AG04450 (cell line): ENCODE measurements at places on chromosomes 3 and 15.
A peak's percentile ranks its signal among the peaks of the same experiment; 100 is the strongest.

DNA sequence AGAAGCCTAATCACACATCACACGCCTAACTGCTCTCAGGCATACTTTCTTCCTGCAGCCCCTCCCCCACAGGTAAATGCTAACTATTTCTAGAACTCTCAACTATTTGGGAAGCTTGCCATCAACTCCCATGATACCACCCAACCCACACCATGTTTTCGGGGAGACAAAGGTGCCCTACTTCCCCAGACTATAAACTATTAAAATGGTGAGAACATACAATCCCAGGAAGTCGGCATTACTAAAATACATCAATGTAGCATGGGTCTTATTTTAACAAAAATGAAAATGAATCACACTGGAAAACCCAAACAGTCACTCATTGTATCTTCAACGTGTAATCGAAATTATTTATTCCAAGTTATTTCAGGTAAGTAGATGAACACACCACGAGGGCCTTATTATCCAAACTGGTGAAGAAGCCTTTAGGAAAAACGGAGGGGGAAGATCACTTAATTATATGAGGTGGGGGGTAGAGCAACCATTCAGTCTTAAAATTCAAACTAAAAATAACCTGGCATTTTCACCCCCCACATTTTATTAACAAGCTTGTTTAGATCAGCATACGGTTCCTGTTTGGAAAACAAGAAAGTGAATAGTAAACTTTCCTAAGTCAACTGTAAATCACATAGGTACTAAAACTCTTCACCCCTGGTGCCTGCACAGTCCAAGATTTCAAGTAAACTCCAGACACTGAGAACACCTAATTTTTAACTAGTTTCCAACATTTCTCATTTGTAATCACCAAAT is 1.9 kb downstream of the TBL1XR1 start:
- DNase-seq: no peak

- DNase-seq: no peak
Measured at GRCh38 chr3:156449710-156450574, 105.0 kb downstream of the SSR3 start.

DNA sequence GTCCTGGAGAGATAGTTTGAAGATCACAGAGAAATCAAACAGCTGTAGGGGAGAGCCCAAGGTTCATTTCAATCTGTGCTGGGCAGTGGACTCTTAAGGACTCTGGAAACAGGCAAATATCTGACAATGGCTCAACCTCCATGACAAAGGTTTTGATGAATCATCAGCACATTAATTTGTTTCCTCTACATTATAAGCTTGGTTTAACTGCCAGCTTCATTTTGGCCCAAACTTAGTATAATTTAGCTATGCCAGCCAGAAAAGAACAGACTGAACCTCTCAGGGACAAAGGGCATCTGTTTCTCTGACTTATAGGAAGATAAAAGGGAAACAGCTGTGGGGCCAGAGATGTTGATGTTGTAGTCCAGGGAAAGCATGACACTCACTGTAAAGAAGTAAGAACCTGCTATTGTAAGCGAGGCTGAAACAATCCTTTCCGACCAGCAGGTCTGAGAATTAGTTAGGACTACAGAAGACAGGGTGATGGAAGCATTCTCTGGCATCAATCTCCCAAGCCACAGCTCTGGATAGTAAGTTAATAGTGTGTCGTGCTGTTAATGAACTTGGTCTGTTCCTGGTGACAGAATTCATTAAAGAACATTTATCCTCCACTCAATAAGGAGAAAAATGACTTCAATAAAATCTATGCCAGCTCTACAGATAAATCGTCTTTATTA is 110.1 kb downstream of the KCNMB2 start:
- DNase-seq: no peak

GRCh38 chr3:188583341-188584161 is 429.6 kb downstream of the LPP start:
- no peak for DNase-seq

DNA sequence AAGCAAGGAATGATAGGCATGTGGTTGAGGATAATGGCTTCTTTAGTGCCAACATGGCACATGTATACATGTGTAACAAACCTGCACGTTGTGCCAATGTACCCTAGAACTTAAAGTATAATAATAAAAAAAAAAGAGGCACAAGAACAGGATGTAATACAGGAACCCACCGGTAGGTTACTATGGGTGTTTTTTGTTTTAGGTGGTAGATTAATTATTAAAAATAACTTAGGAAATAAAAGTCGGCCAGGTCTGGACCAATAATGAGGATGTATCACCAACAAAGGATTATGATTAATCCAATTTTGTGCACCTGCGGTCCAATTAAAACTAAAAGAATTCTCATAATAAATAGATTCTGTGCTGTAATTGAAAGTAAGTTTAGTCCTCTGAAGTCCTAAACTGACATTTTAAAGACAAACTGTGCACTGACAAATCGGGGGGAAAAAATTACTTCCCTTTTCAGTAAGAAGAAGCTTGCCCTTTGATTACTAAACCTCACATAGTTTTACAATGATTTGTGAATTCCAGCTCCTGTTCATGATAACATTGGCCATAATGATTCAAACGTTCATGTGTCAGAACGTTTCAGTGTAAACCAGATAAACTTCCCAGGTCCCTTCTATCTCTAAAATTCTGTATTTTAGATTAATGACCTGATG is 62.2 kb downstream of the CASR start:
- peak; percentile 30 for DNase-seq

DNA sequence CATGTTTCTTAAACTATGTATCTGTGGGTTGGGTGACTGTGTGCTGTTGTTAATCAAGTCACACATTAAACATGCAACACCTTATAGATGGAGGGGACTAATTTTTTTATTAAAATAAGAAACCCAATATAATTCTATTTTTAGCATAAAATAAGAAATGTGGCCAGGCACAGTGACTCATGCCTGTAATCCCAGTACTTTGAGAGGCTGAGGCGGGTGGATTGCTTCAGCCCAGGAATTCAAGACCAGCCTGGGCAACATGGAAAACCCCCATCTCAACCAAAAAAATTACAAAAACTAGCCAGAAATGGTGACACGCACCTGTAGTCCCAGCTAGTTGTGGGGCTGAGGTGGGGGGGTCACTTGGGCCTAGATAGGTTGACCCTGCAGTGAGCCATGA is 1021.0 kb downstream of the EPHA3 start:
- no peak for DNase-seq

- no peak for DNase-seq
Measured at GRCh38 chr15:59185725-59186124, 20.9 kb upstream of the LDHAL6B start.

DNA sequence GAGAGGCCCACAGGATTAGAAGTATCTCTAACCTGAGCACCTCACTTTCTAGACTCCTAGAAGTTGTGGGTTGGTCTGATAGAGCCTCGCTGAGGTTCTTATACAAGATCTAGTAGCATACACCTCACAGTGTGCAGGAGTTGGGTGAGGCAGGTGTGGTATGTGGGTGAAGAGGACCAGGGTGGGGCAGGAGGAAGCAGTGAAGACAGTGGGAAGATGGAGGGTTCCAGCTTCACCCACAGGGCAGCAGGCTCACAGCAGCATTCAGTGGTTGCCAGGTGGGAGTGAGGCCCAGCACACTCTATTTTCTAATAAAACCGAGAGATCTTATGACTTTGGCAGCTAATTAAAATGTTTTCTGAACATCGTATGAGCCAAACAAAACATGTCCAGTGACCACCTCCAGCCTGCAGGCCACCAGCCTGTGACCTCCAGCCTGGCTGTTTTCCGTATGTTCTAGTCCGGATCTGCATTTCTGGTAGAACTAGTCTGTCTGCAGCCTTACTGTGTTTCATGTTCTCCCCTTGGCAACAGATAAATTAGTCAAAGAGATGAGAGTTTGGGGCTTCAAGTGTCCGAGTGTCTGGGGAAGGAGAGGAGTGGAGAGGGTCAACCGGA is 170.4 kb upstream of the CTDSPL start:
- DNase-seq: no peak

DNA sequence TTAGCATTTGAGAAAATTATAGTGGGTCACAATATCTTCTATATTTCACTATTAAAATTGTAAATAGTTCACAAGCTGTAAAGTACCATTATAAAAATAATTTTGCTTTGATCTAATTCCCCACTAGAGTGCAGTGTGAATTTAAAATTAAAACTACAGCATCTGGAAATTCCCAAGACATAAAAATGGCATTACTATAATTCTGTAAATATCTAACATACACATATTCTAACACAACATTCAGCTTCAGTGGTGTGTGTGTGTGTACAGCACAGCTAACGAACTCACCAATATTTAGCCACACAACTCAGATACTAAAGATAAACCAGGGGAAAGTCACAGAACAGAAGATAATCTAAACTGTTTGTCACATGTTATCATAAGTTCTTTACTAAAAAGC is 424.9 kb upstream of the ZNF385D start:
- no peak for DNase-seq

DNA sequence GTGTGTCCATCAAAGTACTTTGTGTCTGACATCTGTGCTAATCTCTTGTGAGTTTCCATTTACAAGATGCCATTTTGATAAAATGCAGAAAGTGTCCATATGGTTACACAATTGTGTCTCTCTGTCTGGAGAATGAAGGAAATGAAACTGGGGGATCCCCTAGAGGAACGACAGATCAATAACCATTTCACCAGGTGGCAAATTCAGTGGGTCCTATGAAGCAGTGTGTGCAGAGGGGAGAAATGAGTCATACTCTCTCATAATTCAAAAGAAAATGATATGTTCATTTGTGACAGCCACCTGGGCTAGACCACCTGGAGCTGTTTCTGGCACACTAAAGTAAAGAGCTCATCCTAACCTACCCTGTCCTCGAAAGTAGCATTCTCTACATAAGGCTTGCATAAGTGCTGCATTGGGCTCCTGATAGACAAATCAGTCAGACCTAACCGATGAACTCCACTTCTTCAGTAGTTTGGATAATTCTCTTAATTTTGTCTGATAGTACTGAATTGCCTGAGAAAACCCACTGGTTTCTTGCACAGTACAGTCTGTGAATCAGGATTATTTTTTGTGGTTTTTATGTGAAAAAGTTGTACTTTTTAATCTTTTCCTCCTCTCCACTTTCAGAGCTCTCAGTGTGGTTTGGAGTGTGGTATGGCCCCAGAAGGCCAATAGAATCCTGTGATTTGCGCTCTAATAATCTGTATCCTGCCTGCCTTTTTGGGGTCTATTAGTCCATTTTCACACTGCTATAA is 10.3 kb upstream of the CD47 start:
- no peak for DNase-seq
